Activated T-cell treated with anti-CD3 and anti-CD28 coated beads for 24 hours (primary cell): ENCODE measurements at places on chromosomes 11 and 22.

- DNase-seq, result no peak
These were observed 34.4 kb upstream of the SMTN start for GRCh38 chr22:31046539-31047226.

DNA sequence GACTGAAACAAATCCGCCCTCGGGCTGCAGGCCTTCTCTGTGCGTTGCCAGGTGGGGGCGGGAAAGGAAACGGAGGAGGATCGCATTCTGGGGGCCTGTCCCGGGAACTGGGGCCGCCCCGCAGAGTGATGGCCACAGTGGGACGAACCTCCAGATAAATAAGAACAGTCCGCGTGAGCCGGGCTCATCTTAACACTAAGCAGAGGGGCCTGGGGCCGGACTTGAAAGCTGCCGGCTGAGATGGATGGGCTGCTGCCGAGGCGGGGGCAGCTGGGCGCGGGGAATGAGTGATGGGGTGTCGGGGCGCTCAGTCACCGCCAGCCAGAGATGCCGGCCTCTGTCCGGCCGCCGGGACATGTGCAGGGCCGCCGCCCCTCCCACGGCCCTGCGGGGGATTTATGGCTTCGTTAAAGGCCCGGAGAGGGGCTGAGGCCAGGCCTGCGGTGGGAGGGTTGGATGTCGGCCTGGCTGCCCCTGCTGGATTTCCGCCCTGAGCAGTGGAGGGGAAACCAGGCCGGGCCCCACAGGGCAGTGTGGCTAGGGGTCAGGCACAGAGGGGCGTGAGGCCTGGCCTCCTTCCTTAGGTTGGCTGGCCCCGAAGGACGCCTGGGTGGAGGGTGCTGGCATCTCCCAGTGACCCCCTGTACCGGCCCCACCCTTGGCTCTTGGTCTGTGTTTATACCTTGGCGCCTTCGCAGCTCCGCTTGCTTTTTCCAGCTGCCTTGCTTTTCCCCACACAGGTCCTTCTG, 45.3 kb upstream of the CD82 start:
- DNase-seq, result no peak

- no peak for DNase-seq
These were observed 11.9 kb upstream of the PRG2 start for GRCh38 chr11:57402188-57403002.

GRCh38 chr22:46256358-46256958, 6.4 kb upstream of the CDPF1 start:
- no peak for DNase-seq
